ENCODE measurements at places on chromosomes 3 and 15.

GRCh38 chr3:81742581-81742980 is 18.9 kb downstream of the GBE1 start:
- no peak for DNase-seq

GRCh38 chr15:41501931-41502794 is 8.5 kb downstream of the ITPKA start:
- DNase-seq: no peak

- DNase-seq: no peak
These were observed 278.9 kb downstream of the OCA2 start for GRCh38 chr15:27820232-27820631.

DNA sequence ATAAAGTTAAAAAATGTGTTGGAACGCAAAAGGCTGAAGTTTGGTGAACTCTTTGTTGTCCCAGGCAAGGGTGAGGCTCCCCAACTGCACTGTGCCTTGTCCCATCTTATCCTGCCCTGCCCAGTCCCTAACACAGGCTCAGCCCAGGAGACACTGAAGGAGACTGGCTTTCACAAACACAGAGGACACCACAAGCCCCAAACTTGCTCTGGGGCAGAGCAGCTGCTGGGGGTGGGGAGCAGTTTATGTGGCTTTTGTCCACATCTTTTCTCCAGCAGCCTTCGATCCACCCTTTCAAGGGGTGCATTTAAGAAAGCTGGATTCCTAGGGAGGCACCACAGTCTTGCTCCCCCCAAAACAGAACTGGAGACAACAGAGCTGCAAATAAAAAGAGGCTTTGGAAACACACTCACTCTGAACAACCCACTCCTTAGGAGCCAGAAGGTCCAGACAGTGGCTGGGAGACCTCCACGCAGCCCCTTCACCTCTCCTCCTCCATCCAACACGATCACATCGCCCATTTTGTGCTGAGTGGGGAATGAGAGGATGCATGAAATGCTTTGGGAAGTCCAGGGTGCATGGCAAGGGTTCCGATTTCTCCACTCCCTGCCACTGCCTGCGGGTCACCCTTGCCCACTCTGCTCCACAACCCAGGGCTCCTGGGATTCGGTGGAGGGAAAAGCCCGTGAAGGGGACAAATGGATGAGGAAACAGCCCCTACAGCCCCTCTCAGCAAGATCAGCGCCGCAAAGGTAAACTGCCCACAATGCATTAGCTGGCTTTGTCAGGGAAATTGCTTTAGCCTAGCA is 260.5 kb upstream of the TLE3 start:
- DNase-seq: no peak

DNA sequence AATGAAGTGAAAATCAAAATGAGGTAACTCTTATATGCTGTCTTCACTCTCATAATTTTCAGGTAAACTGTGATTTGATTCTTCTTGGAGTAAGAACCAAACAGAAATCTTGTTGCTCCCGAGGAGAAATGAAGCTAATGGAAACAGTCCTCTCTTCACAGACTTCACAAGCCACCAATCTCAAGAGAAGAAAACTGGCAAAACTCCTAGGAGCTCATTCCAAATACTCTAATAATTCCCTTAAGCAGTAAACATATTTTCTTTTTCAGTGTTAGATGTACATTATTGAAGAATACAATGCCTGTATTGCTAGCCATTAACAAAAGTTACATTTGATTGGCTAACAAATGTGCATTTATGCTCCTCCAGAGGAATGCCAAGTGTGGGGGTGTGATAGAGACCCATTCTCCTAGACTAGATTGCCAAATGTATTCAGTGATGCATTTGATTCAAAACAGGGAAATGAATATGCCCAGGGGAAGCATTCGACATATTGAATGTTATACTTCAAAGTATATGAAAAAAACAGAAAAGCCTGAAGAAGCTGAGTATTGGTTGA is 11.8 kb upstream of the RIOX2 start:
- DNase-seq: no peak
